Skin of body (tissue), 3 donors: ENCODE measurements at places on chromosomes 12 and 14. TPM values are rescaled to one million over a fixed set of nuclear protein-coding genes. Genes with fewer than 3 reads are reported as not detected.

DNA sequence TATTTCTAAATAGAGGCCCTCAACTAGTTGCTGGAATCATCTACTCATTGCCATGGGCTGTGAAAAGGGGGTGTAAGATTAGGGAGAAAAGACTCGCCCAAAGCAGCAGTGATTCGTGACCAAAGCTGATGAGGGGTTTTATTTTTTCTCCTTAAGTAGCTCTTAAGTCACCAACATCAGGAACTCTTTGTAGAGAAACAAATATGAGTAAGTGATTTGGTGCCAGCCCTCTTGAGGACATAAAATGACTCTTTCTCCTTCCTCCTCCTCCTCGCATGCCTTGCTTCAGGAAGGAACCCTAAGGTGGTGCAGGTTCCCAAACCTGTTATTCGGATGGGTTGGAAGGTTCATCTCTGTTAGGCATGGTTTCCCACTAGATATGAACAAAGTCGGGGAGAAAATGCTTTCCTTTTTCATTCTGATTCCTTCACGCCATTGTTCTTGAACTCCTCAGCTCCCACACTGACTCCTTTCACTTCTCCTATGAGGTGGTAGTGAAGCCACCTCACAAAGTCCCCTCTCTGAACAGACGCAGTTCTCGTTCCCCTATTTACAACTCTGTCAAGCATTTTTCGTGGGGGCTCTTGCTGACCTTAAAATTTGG is 113.4 kb downstream of the ETV6 start:
- DNase-seq, result no peak

GRCh38 chr12:3097836-3098235 is 20.7 kb downstream of the TSPAN9 start:
- DNase-seq, result no peak

DNA sequence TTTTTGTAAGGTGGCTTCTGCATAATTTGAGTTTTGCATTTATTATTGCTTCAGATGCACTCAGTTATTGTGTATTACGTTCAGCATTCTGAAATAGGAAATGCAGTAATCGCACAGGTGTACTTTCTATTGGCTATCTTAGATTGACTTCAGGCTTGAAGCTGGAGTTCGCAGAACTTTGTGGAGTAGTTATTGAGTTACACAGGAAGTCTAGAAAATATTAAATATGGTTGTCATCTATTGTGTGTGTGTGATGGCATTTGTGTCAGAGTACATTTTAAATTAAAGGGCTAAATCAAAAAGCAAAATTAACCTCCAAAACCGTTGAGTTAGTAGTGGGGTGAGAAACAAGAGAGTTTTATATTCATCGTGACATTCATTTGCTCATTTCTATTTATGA is 2.7 kb downstream of the ARID2 start:
- no peak for DNase-seq

DNA sequence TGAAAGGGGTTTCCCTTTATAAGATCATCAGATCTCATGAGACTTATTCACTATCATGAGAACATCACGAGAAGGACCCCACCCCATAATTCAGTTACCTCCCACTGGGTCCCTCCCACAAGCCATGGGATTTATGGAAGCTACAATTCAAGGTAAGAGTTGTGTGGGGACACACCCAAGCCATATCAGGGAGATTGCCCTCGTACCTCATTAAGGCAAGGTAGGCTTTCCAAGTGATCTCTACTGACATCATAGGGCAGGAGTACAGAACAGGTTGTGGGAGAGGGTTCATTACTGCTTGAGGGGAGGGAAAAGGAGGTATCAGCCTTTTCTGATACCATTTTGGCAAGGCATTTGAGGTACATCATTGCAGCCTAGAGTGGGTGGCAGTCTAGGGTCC is 524.6 kb downstream of the PRKD1 start:
- no peak for DNase-seq

- no peak for DNase-seq
Observed at GRCh38 chr12:95790917-95791849, 619 bp upstream of the NTN4 start.

Gene C1S
- total RNA-seq, result 99.0 TPM
